ENCODE measurements at places on chromosomes 13 and 19. TPM values are rescaled to one million over a fixed set of nuclear protein-coding genes. Genes with fewer than 3 reads are reported as not detected.

Gene PGLYRP1
- not detected for total RNA-seq

Gene KLK2
- not detected for total RNA-seq

Gene F10
- 16.0 TPM for total RNA-seq

Gene TMC4
- total RNA-seq: not detected

Gene KLF1
- not detected for total RNA-seq

Gene RHPN2
- 2.6 TPM for total RNA-seq

Gene TMEM59L
- 2.0 TPM for total RNA-seq

Gene LYL1
- total RNA-seq: 0.71 TPM

Gene SOX1
- not detected for total RNA-seq

Gene TINCR
- 0.18 TPM for total RNA-seq

Gene DMWD
- 30.8 TPM for total RNA-seq

Gene ZNF382
- 8.1 TPM for total RNA-seq

Gene ZNF649
- 3.4 TPM for total RNA-seq

Gene RNF113B
- not detected for total RNA-seq

Gene TSSK6
- 0.35 TPM for total RNA-seq

Gene LENG8
- total RNA-seq: 28.2 TPM

Gene MARK4
- total RNA-seq: 21.3 TPM

Gene C5AR1
- not detected for total RNA-seq

Gene PLPP2
- 29.2 TPM for total RNA-seq

Gene PINLYP
- 11.3 TPM for total RNA-seq

Gene ZNF223
- total RNA-seq: 2.6 TPM

Gene GSX1
- total RNA-seq: not detected

Gene CD79A
- total RNA-seq: 0.35 TPM

Gene PEAK3
- not detected for total RNA-seq

Gene CLEC11A
- 170 TPM for total RNA-seq

Gene ZNF132
- 0.29 TPM for total RNA-seq

Gene NALCN
- 1.8 TPM for total RNA-seq

Gene FCAR
- total RNA-seq: not detected

Gene APOC1
- 6.6 TPM for total RNA-seq

Gene KIRREL2
- total RNA-seq: not detected

Gene PLIN4
- total RNA-seq: 1.2 TPM

Gene MAG
- total RNA-seq: not detected

Gene ZMYM2
- total RNA-seq: 40.4 TPM

Gene ATP12A
- not detected for total RNA-seq

Gene RNF17
- not detected for total RNA-seq

Gene MCEMP1
- total RNA-seq: not detected

Gene GRK1
- total RNA-seq: not detected

Gene AP1M1
- 180 TPM for total RNA-seq

Data from myometrial cell (primary cell).